ENCODE measurements at places on chromosomes 1 and 21.

DNA sequence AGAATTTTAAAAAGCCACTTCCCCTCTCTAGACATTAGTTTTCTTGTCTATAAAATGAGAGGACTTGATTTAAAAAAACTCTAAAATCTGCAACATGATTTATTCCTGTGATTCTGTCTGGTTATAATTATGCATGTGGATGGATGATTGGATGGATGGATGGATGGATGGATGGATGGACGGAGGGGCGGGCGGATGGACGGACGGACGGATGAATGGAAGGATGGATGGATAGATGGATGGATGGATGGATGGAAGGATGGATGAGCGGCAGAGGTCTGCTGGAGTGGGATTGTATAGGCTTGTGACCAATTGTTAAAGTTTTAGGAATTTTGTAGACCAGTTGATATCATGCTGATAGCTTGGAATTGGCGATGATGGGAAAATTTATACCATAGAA is 135.2 kb upstream of the TIAM1 start:
- no peak for DNase-seq

DNA sequence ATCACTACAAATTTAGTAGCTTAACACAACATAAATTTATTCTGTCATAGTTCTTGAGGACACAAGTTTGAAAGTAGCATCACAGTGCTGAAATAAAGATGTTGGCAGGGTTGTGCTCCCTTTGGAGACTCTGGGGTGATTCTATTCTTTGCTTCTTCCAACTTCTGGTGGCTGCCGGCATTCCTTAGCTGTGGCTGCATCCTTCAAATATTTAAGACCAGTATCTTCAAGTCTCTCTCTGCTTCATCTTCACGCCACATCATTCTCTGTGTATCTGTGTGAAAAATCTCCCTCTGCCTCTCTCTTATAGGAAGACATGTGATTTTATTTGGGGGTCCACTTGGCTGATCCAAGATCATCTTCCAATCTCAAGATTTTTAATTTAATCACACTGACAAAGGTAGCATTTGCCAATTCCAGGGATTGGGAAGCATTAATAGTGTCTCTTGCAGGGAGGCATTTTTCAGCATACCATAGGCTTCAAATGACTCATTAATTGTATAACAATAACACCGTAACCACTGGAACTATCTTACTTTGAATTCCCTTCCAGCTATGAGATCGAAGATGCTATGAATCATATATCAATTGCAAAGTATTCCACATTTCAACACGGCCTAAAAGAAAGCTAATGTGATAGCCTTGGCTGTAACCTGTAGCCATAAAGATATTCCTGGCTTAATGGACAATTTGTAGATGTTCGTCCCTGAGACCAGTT is 74.6 kb downstream of the DPT start:
- DNase-seq, result no peak

DNA sequence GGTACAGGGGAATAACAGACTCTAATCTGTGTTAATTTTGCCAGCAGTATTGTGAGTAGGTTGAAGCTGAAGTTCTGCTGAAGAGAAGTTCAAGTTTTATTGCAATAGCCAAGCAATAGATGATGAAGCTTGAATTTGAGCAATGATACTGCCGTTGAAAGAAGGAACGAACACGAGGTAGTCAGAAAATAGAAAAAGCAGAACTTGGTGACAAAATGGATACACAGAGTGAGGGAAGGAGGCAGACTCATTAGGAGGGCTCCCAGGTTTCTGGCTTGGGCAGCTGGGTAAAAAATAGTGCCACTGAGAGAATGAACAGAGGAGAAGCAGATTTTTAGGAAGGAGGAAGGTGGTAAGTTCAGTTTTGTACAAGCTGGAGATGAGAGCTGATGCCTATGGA is 22.3 kb upstream of the AGO1 start:
- no peak for DNase-seq

DNA sequence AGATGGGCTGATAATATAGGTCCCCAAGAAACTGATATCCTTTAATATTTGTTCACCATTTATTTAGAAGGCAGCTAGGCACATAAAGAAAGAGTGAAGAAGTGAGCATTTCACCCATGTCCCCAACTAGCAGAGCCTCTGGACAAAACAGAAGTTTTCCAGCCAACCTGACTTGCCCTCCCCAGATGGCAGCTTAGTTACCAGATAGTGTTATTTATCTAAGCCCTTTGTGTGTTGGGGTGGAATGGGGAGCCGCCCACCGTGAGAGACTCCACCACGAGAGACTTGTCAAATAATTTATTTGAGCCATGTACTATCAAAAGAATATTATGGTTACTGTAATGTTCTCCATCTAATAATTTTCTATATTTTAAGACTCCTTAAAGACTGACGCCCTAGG is 54.9 kb upstream of the C1orf198 start:
- no peak for DNase-seq

- no peak for DNase-seq
These were observed 18.3 kb upstream of the HDAC1 start for GRCh38 chr1:32273391-32274208.

GRCh38 chr1:215292932-215293331 is 210.4 kb downstream of the KCNK2 start:
- DNase-seq, result no peak

DNA sequence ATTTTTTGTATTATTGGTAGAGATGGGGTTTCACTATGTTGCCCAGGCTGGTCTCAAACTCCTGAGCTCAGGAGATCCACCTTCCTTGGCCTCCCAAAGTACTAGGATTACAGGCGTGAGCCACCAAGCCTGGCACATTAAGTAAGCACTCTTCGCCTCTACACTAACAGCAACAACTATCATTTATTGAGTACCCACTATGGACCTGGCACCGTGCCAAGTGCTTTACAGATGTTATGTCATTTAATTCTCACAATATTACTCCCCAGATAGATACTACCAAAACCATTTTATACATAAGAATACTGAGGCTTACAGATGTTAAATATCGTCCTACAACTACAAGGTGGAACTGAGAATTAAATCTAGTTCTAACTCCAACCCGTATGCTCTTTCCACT is 50.1 kb downstream of the TUT4 start:
- no peak for DNase-seq

- no peak for DNase-seq
These were observed 57.9 kb downstream of the FGGY start for GRCh38 chr1:59354709-59355337.

DNA sequence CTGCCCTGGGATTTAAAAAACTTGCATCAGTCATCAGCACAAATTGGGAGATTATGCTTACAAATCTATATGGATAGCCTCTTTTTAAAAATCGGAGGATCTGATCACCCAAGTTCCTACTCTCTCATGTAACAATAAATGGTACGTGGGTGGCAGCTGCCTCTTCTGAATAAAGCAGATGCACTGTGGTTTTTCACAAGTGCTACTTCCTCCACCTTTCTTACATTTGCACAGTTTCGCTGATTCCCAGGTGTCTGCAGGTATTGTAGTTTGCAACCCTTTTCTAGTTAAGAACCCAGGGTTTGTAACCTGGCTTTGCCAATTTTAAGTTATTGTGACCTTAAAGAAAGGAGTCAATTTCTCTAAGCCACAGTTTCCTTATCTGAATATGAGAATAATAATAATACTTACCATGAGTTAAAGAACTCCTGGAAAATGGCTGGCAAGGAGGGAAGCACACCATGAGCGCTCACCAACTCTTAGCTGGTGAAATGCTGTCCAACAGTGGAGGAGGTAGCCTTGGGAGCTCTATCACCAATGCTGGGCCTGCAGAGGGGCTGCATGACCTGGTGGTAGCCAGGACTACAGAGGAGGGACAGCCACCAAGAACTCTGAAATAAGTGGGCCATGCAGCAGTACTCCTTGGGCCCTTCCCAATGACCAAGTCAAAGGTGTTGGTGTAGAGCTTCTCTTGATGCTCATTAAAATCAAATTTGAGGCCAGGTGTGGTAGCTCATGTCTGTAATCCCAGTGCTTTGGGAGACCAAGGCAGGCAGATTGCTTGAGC is 30.2 kb upstream of the KCNA2 start:
- no peak for DNase-seq

- no peak for DNase-seq
These were observed 20.4 kb downstream of the TOMM20 start for GRCh38 chr1:235108185-235108593.

DNA sequence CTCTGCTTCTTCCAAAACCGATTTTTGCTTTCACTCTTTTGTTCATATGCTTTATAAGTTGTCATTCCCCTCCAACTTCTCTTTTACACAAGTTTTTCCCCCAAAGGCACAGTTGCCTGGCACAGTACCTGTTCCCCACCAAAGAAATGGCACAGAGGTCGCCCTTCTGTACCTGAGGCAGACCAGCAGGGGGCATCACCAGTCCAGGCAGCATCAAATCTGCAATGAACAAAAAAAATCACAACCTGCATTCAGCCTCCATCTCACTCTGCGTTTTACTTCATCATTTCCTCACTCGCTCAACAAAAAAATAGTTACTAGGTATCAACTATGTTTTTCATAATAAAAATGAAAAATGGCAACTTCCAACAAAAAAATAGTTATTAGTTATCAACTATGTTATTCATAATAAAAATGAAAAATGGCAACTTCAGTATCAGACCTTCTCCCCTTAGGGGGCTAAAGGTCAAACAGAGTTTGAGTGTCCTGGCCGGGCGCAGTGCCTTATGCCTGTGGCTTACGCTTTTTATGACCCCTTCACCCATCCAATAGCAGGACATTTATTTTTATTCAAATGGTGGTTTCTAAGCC is 4.1 kb downstream of the EIF2D start:
- no peak for DNase-seq

- DNase-seq, result no peak
These were observed 46.6 kb upstream of the APOBEC4 start for GRCh38 chr1:183699616-183700160.

GRCh38 chr1:40396420-40396819 is 22.9 kb downstream of the SMAP2 start:
- DNase-seq, result no peak

GRCh38 chr1:165350840-165351239 is 5.7 kb downstream of the LMX1A start:
- no peak for DNase-seq

DNA sequence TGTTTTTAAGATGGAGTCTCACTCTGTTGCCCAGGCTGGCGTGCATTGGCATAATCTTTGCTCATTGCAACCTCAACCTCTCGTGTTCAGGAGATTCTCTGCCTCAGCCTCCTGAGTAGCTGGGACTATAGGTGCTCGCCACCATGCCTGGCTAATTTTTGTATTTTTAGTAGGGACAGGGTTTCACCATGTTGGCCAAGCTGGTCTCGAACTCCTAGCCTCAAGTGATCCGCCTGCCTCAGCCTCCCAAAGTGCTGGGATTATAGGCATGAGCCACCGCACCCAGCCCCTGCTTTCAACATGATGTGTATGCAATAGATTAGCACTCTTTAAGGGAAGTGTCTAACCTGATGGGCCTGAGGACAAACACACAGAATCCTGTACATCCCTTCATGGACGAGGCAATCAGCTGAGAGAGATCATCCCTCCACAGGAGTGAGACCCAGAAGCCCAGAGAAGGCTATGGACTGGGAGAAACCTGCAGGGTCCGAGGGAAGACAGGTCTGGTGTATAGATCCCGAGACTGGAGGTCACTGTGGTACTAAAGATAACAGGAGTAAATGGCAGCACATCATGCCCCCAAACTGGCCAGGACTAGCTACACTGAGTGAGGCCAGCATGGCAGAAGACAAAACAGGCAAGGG is 5.6 kb upstream of the DEGS1 start:
- no peak for DNase-seq

DNA sequence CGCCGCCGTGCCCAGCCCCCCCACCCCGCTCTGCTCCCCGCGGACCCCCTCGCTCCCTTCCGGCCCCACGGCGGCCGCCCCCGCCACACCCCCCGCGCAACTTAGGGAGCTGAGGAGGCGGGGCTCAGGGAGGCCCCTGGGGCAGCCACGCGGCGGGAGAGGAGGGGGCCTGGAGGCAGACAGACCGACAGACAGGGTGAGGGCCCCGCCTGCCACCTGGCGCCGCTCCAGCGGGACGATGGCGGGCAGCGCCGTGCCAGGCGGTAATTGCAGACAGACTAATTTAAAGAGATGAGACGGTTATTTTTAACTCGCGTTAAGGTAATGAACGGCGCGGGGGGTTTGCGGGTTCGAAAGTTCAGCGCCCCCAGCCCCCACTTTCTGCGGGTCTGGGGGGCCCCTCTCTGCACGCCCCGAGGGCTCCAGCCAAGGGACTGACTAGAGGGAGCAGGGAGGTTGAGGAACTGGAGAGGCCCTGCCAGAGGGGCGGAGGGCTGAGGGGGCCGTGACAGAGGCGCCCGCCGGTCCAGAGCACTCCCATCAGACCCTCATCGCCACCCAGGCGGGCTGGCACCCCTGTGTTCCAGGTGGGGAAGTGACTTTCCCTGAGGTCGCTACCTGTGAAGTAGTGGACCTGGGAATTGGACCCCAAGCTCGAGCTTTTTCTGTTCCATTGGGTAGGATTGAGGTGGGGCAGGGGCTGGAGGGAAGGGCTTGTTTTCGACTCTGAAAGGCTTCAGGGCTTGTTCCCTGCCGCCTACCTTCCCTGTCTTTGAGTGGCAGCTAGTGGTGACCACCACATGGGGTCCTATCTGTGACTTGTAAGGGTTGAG is 5.4 kb downstream of the FOXO6 start:
- no peak for DNase-seq

DNA sequence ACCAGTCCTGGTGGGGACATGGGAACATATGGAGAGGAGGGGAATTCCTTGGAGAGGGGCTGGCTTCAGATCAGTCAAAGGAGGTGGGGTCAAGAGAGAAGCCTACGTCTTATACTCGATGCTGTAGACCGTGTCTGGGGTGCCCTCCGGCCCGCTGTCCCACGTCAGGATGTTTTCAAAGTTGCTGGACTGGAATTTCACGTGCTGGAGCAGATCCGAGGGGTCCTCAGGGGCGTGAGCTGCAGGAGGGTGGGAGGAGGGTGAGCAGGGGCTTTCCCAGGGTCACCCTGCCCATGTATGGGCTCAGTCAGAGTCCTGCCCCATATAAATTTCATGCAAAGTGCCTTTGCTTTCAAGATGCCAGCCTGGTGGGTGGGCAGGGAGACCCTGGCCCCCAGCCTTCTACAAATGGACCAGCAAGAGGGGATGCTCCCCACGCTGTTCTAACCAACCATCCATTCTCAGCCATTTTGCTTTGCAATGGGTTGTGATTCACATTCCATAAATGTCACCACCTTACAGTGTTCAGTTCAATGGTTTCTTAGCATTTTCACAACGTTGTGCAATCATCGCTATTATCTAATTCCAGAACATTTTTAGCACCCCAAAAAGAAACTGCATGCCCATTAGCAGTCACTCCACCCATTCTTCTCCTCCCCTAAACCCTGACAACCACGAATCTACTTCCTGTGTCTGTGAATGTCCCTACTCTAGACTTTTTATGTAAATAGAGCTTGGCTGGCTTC is 4.3 kb downstream of the IL22RA1 start:
- no peak for DNase-seq

DNA sequence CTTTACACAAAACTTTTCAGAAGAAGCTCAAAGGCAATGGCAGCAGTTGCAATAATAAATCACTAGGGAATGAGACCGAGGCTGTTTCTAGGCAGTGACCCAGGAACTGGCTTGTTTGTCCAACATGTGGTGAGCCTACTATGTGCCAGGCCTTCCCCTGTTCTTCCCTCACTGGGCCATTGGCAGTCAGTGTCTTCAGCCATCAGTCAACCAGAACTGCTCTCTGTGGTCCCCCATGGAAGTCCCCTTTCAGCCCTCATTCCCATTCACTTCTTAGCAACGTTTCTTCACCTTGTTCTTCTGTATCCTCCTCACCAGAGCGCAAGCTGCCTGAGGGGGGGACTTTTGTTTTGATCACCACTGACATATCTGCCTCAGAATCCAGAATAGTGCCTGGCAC is 274.1 kb downstream of the RRAGC start:
- DNase-seq, result no peak

GRCh38 chr21:31276663-31277062 is 67.4 kb downstream of the TIAM1 start:
- DNase-seq, result no peak
